Bladder microvascular endothelial cell (primary cell): ENCODE measurements at places on chromosomes 4 and X. TPM values are rescaled to one million over a fixed set of nuclear protein-coding genes. Genes with fewer than 3 reads are reported as not detected.

RAPGEF2 gene
- 45.8 and 168 TPM in 2 replicates for total RNA-seq

GRPR gene
- under 0.01 and 0.13 TPM in 2 replicates for total RNA-seq

SMIM31 gene
- total RNA-seq: not detected in 2 replicates

GYG2 gene
- under 0.01 and 1.8 TPM in 2 replicates for total RNA-seq

MXRA5 gene
- under 0.01 TPM in 2 replicates for total RNA-seq

PCDH19 gene
- total RNA-seq: 0.97 and 2.2 TPM in 2 replicates

GLOD5 gene
- not detected in 2 replicates for total RNA-seq

KLB gene
- 0.06 TPM in 1 of 2 replicates, not detected in the other for total RNA-seq

FAM9C gene
- not detected in 2 replicates for total RNA-seq

MAPK10 gene
- under 0.01 and 0.16 TPM in 2 replicates for total RNA-seq

SMAD1 gene
- total RNA-seq: 78.4 and 153 TPM in 2 replicates
